ENCODE measurements at places on chromosomes 1 and 21.

DNA sequence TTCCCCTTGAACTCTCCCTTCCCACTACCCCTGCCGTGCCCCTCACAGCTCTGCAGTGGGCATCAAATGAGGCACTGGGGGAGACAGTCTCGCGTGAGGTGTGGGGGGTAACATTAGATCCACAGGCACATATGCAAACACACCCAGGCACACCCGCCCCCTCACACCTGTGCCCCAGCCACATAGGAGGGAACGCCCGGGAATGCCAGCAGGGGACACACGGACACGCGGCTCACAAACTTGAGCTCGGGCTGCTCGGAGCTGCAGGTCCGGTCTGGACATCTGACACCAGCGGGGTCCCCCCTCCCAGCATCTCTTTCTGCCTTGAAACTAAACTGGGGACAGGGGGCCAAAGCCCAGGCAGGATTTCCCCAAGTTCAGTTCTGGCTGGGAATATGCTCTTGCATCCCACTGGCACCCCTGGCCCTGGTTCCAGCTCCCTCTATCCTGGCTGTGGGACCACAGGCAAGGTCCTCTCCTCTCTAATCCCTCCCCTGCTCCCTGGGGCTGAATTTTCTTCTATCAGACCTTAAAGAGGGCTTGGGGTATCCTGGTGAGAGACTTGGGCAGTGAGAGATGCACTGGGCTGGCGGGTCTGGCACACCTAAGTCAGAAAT lies 30.6 kb downstream of the CDCP2 start:
- DNase-seq = no peak

GRCh38 chr1:241499910-241500309 lies 19.6 kb downstream of the FH start:
- peak; percentile 29 for DNase-seq

- no peak for DNase-seq
These were observed 66.6 kb downstream of the ITSN1 start for GRCh38 chr21:33708874-33709273.

DNA sequence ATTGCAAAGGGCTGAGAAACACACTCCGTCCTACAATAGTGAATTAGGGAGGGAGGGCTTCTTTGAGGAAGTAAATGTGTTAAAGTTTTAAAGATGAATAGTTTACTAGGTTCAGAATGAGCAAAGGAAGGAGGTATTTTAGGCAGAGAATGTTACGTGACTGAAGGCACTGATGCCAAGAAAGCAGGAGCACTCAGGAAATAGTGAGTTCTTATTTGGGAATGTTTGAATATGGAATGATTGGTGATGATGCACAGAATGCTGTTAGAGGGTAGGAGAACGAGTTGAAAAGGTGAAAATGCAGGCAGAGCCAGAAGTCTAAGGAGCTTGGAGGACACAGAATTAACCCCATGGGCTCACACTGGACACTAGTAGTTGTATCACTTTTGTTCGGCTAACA lies 108.0 kb downstream of the NRIP1 start:
- DNase-seq = no peak

DNA sequence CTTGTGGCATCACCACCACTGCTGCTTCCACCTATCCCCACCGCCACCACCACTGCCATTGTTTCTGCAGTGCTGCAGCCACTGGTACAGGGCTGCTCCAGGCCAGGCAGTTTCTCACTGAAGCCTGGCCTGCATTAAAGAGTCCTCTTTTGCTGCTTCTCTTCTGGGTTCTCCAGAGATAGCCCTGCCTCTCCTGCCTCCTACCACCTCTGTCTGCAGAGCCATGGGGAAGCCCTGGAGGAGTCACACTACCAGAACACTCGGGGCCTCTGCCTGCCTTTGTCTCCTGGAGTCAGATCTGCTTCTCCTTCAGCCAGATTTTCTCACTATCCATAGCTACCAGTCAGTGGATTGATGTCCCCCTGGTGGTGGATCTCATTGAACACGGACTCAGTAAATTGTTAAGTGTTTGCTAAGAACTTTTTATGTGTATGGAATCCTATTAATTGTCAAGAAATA lies 37.7 kb upstream of the DDAH1 start:
- peak; percentile 21 for DNase-seq

DNA sequence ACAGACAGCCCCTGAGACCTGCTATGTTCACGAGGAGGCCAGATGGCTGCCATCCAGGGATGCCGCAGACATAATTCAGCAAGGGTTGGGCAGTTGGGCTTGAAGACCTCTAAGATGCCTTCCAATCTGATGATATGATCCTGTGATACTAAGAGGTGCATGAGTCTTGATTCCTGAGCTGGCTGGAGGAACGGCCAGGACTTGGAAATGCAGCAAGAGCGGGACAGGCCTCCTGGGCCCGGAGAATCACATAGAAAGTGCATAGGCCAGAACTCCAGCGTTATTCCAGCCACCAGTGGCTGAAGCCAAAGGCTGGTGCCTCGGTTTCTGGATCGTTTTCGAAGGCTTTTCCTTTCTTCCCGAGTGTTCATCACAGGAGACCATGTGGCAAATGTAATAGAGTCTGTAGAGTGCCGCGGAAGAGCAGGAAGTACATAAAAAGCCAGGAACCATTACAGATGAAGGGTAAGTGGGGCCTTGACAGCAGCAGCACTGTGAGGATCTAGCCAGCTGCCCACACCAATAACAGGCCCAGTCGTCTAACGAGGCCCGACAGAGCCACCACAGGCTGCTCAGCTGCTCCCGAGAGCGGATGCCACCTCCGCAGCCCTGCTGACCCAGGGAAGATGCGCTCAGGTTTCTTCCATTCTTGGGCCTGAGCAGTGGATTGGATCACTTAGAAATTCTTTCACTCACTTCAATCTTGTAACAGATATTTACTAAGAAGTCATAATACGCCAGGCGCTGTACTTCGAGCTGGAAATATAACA lies 14.0 kb upstream of the LHX4 start:
- DNase-seq = no peak

- DNase-seq = no peak
These were observed at the start of gene TTLL10 for GRCh38 chr1:1173793-1174415. Gene TTLL10, plus strand, starts transcription at chr1:1173880. Its CDS starts 5,336 bp downstream, at chr1:1179216.

- DNase-seq = no peak
These were observed 31.0 kb upstream of the EFHD2 start for GRCh38 chr1:15378729-15379128.

- no peak for DNase-seq
These were observed 46.1 kb upstream of the FMO2 start for GRCh38 chr1:171138980-171139379.

DNA sequence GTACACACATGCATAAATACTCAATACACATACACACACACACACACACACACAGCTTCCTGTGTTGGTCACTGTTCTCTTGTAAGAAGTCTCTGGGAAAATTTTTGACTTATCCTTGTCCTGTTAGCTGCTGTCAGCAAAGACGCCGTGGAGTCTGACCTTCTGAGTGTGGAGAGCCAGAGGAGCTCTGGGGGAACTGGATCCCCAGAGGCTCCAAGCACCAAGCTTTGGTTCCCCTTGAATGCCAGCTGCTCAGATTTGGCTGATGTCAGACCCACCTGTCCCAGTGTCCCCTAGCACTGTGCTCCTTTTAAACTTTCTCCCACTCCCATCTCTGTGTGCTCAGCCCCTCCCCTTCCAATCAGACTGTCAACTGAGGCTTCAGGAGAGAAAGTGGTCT lies 319.1 kb downstream of the CAMTA1 start:
- DNase-seq = no peak

DNA sequence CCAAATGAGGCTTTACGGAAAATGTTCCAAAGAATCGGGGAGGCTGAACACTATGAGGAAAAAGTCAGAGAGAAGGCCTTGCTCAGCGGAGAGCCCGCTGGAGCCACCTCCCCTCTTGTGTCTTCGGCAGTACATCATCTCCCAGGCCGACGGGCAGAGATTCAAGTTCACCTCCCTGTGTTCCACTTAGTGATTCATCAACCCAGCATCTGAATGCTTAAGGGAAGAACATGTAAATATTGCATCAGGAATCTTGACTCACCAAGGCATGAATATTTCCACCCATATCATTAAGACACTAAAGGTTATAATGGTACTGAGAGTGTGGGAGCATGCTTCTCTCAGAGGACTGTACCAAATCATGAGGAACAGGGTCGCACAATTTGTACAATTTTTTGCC lies 172.5 kb downstream of the ST6GALNAC5 start:
- DNase-seq = no peak

- no peak for DNase-seq
These were observed 19.9 kb upstream of the SERPINC1 start for GRCh38 chr1:173937062-173937461.

- no peak for DNase-seq
These were observed 77.4 kb downstream of the RERE start for GRCh38 chr1:8740034-8740449.

GRCh38 chr1:150118716-150119115 lies 31.0 kb upstream of the PLEKHO1 start:
- DNase-seq = no peak

- no peak for DNase-seq
These were observed 59.7 kb upstream of the TNFSF4 start for GRCh38 chr1:173266841-173267240.

GRCh38 chr1:244012202-244012601 lies 38.9 kb upstream of the ZBTB18 start:
- DNase-seq = no peak

DNA sequence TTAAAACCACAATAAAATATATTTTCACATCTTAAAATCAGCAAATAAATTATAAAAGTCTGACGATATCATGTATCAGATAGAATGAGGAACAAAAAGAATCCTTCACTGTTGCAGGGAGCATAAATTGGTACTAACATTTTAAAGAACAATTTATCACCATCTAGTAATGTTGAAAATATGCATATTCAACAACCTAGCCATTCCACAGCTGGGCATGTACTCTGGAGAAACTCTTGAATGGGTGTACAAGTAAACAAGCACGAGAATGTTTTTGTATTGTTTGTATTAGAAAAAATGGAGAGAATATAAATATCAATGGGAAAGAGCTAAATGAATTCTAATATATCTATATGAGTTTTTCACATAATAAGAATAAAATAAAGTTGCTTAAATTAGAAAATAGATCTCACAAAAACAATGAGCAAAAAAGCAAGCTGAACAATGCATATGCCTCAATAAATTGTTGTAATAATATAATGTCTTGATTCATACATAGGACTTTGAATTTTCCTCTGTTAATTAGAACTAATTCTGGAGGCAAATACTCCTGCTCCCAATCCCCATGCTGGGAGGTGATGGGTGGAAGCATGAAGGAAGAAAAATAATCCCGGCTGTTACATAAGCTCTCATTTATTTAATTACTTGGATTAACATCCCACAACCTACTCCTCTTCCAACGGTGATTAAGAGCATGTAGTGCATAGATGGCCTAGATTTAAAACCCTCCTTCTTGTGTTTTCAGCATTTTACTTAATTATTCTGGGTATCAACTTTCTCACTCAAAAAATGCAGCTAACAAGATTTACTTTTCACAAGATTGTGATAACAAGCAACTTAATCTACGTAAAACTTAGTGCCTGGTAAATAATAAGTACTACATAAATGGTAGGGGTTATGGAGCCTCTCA lies 5.5 kb upstream of the FMO2 start:
- no peak for DNase-seq

GRCh38 chr1:51897699-51898031 lies 19.1 kb upstream of the NRDC start:
- DNase-seq = no peak

DNA sequence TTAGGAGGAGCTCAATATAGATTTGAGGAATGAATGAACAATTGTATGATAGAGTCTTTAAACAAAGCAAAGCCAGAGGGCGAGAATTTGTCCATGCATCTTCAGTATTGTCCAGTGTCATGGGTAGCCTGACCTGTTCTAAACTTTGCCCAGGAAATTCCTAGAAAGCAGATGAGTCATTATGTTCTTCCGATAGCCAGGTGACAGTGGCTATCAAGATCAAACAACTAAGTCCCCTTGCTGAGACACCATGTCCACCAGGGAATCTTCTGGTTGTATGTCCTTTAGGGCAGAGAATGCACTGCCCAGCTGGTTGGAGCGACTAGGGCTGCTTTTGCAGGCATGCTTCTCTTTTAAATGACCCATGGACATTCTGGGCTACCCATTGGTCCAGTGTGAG lies 1.8 kb upstream of the SLC26A9 start:
- DNase-seq = no peak

GRCh38 chr1:19754482-19754881 lies 45.2 kb downstream of the TMCO4 start:
- no peak for DNase-seq

- DNase-seq = no peak
These were observed 313.8 kb downstream of the GRIK1 start for GRCh38 chr21:29625990-29626389.

DNA sequence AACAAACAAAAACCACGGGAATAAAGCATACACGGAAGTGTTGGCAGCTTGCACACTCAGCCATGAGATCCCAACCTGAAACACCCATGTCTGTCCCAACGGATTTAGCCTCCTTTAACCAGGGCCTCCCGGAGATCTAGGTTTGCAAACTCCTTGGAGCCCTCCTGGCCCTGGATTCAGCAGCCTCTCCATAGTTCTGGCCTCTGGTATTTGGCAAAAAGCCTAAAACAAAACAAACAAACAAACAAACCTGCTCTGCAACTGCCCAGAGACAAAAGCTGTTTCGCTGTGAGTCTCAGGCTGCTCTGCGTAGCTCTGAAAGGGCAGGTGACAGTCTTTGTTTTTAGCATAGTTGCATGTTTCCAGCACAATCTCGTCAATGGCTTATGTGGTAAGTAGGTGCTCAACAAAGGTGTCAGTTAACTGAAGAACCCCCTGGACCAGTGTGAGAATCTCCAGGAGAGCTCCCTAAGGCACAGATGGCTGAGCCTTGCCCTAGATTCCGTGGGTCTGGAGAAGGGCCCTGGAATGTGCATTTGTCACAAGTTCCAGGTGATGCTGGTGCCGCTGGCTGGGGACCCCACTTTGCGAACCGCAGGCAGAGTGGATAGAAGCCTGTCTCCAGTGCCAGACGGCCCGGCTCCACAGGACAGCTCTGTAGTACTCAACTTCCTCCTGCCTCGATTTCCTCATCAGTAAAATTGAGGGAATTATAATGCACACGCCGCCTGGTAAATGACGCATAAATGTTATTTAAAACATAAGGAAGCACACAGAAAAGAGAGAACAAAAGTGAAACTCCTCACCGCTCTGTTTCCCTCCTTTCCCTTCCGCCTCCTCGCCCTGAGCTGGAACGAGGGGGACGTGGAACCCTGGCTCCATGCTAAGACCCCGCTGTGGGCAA lies 86.2 kb downstream of the RIPK4 start:
- peak; percentile 30 for DNase-seq

- DNase-seq = no peak
These were observed 166.5 kb upstream of the CD34 start for GRCh38 chr1:208077232-208078075.

DNA sequence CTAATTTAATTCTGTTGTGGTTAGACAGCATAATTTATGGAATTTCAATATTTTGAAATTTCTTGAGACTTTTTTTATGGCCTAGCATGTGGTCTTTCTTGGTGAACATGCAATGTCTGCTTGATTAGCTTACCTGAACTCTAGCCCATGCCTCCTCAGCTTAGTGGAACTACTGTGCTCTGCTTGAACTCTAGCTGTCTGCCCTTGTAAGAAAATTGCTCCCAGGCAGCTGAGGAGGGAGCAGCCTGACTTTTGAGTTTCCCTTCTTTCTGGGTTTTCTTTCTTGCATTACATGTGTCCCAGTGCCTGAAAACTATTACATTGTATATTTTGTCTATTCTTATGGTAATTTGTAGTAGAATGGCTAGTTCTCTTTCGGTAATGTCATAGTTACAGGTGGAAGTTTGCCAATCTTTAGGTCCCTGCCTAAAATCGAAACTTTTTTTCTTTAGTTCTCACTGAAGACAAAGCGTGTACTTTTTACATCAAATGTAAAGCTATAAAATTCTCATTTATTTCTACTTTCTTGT lies 105.3 kb downstream of the MAST2 start:
- DNase-seq = no peak

GRCh38 chr1:51298322-51298705 lies 32.0 kb downstream of the TTC39A start:
- no peak for DNase-seq

GRCh38 chr1:64000021-64000420 lies 203.4 kb upstream of the UBE2U start:
- DNase-seq = no peak
